ENCODE measurements at places on chromosomes 7 and 10.
A peak's percentile ranks its signal among the peaks of the same experiment; 100 is the strongest.

- H3K27me3 ChIP-seq, result no peaks in the 10 kb centered on the region
- H3K27ac ChIP-seq, result no peak overlapping the region
- no peak for DNase-seq
Observed at GRCh38 chr7:42125321-42125720, 111.7 kb downstream of the GLI3 start.

DNA sequence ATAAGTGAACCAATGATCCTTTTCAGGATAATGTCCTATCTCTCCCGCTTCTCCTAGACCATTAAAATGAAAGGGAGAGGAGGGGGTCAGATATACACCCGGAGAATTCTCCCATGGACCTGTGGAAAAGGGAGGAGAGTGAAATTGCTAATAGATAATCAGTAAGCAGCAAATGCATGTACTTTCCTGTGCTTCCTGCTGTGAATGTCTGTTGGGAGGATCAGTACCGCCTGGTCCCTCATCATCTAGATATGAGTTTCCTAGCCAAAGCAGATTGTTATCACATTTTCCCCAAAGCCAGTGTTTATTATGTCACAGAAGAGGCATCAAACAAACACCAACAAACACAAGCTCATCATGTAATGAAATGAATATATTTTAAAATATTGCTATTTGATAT lies 96.8 kb downstream of the GNAT3 start:
- no peaks in the 10 kb centered on the region for H3K27me3 ChIP-seq
- H3K4me3 ChIP-seq, result no peak overlapping the region
- peaks cover 27% of the 10 kb centered on the region for H3K4me1 ChIP-seq
- H3K36me3 ChIP-seq, result no peaks in the 10 kb centered on the region
- no peak overlapping the region for H3K27ac ChIP-seq

DNA sequence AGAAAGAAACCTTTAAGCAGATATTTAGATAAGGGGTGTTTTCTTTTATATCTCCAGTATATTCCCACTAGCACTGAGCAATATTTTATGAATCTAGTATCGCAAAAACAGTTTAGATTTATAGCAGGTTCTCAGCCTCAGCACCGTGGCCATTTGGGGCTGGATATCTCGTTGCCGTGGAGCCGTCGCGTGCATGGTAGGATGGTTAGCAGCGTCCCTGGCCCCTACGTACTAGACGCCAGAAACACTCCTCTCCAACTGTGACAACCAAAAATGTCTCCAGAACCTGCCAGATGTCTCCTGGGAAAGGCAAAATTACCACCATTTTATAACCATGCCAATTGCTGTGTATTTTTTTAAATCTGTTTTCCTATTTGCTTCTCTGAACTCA lies 172.9 kb downstream of the CACNB2 start:
- H3K36me3 ChIP-seq, result no peaks in the 10 kb centered on the region
- DNase-seq, result no peak
- H3K4me3 ChIP-seq, result no peak overlapping the region
- H3K4me1 ChIP-seq, result peaks cover 7% of the 10 kb centered on the region

- H3K36me3 ChIP-seq, result no peaks in the 10 kb centered on the region
- no peak overlapping the region for H3K4me3 ChIP-seq
- no peaks in the 10 kb centered on the region for H3K27me3 ChIP-seq
- peak; percentile 52 for DNase-seq
- H3K27ac ChIP-seq, result peak overlapping the region; percentile 29
Observed at GRCh38 chr7:137151041-137151689, 192.4 kb downstream of the PTN start.

DNA sequence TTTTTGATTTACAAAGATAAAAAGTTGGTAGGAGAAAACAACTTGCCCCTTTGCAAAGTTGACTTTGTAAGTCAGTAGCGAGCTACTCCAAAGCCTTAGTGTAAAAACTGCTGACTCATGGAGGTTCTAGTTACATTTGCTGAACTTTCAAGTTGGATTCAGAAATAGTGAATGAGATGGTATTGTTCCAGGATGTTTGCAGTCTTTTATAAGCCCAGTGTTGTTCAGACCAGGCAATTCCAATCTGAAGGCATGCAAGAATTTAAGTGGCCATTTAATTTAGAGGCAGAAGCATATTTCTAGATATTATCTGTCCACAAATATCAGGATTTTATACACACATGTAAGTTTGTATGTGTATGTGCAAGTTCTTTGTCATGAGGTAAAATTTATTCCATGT lies 21.6 kb downstream of the TES start:
- H3K36me3 ChIP-seq, result no peaks in the 10 kb centered on the region
- H3K27me3 ChIP-seq, result no peaks in the 10 kb centered on the region
- peak; percentile 67 for DNase-seq
- peak overlapping the region; percentile 70 for H3K27ac ChIP-seq
- no peak overlapping the region for H3K4me3 ChIP-seq
- H3K4me1 ChIP-seq, result peaks cover 65% of the 10 kb centered on the region

- H3K27ac ChIP-seq, result peak overlapping the region; percentile 63
- H3K4me1 ChIP-seq, result peaks cover 32% of the 10 kb centered on the region
- H3K36me3 ChIP-seq, result no peaks in the 10 kb centered on the region
Observed at GRCh38 chr7:134461916-134462315, 3.0 kb upstream of the AKR1B1 start.

GRCh38 chr7:69885431-69885830 lies 287.2 kb downstream of the AUTS2 start:
- no peaks in the 10 kb centered on the region for H3K36me3 ChIP-seq
- H3K27ac ChIP-seq, result no peak overlapping the region
- no peaks in the 10 kb centered on the region for H3K27me3 ChIP-seq
- no peaks in the 10 kb centered on the region for H3K4me1 ChIP-seq
- no peak for DNase-seq

DNA sequence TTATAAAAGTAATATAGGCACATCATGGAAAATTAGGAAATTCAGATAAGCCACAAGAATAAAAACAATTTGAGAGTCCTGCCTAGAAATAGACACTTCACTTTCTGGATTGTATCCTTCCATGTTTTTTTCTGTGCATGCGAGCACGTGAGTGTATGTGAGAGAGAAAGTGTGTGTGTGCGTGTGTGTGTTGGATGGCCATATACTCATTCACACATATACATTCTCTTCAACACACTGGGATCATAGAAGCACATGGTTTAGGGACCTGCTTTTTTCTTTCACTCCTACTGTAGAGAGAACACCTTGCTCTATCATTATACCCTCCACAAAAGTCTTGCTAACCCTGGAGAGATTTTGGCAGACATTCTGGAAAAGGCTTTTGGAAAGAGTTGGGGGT lies 7.5 kb downstream of the FFAR4 start:
- no peak overlapping the region for H3K4me3 ChIP-seq
- H3K27ac ChIP-seq, result no peak overlapping the region
- no peak for DNase-seq

- H3K4me3 ChIP-seq, result no peak overlapping the region
- H3K27me3 ChIP-seq, result no peaks in the 10 kb centered on the region
- H3K36me3 ChIP-seq, result peaks cover 29% of the 10 kb centered on the region
- no peak overlapping the region for H3K27ac ChIP-seq
- DNase-seq, result peak; percentile 58
Observed at GRCh38 chr7:10934292-10934691, 39.4 kb upstream of the PHF14 start.

GRCh38 chr7:132141109-132141508 lies 435.2 kb downstream of the PLXNA4 start:
- peak overlapping the region; percentile 7 for H3K27ac ChIP-seq
- peaks cover 27% of the 10 kb centered on the region for H3K4me1 ChIP-seq
- no peak overlapping the region for H3K4me3 ChIP-seq
- no peaks in the 10 kb centered on the region for H3K27me3 ChIP-seq

GRCh38 chr10:8013006-8013405 lies 41.5 kb upstream of the GATA3 start:
- no peak for DNase-seq
- no peak overlapping the region for H3K4me3 ChIP-seq
- H3K4me1 ChIP-seq, result 0 out of 2 replicates have a peak, but pooled peaks cover 5% of the 10 kb centered on the region
- no peaks in the 10 kb centered on the region for H3K27me3 ChIP-seq
- no peaks in the 10 kb centered on the region for H3K36me3 ChIP-seq

GRCh38 chr7:114639451-114639850 lies 224.8 kb downstream of the FOXP2 start:
- no peaks in the 10 kb centered on the region for H3K4me1 ChIP-seq
- H3K4me3 ChIP-seq, result no peak overlapping the region
- no peak for DNase-seq

DNA sequence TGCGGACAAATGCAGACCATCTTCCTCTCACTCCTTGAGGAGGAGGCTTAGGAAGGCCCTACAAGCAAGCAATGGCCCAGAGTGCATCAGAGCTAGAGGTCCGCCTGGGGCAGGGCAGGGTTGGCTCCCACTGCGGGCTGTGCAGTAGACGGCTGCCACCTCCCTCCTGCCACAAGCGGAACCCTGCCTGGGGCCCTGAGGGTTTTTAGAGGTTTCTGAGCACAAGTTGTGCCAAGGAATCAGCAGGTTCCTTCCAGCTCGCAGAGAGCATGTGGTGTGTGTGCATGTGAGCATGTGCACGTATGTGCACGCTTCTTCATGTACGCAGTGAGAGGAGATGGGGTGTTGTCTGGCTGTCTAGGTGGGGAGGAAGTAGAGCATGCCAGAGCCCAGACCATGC lies 25.9 kb upstream of the SMARCD3 start:
- H3K36me3 ChIP-seq, result no peaks in the 10 kb centered on the region
- no peaks in the 10 kb centered on the region for H3K4me1 ChIP-seq
- no peaks in the 10 kb centered on the region for H3K27me3 ChIP-seq
- H3K27ac ChIP-seq, result no peak overlapping the region

DNA sequence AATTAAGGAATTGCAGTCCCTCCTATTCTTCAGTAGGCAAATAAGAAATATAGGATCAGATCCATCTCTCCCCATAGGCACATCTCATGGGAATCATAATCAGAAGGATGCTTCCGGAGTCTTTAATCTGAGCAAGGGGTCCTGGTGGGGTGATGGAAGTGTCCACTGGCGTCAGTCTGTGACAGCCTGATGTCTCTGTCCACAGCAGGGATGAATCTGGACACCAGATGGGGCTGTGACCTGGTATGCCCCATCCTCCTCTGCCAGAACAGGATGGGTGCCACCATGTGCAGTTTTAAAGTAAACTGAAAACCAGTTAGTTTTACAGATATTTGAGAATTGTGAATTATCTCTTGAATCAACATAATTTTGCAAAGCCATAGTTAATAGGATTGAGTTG lies 148.7 kb downstream of the C1GALT1 start:
- H3K36me3 ChIP-seq, result no peaks in the 10 kb centered on the region
- no peak for DNase-seq
- no peak overlapping the region for H3K4me3 ChIP-seq
- no peak overlapping the region for H3K27ac ChIP-seq

GRCh38 chr10:131050162-131050766 lies 261.3 kb downstream of the TCERG1L start:
- no peak for DNase-seq
- no peak overlapping the region for H3K4me3 ChIP-seq
- H3K36me3 ChIP-seq, result no peaks in the 10 kb centered on the region
- H3K27me3 ChIP-seq, result no peaks in the 10 kb centered on the region

DNA sequence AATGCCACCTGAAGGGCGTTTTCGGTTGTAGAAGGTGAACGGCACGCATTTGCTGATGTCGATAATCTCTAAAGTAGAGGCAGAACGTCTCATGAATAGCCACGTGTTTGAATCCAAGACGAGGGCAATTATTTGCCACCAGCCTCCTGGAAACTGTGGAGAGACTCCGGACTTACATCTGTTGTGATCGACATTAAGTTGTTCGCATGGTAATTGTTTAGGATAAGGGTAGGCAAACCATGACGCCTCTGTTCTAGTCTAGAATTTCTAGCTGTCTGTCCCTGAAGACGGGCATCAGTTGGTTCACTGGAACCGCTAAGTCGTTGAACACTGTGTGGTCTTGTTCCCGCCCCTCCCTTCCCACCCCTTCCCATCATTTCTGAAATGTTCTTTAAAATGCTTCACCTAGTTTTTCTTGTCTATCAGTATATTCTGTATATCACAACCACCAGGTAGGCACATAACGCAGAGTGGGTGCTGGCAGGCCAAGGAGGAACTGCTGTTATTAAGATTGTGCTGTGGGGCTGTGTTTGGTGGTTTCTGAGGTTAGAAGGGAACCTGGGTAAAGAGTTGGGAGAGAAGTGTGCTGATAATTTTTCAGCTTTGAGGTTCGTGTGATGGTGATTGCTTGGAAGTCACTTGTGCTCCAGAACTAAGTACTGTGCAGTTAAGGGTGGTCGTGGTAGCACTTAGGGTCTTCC lies 1.2 kb downstream of the UBE3C start:
- peak overlapping the region; percentile 98 for H3K4me3 ChIP-seq
- no peaks in the 10 kb centered on the region for H3K36me3 ChIP-seq
- peak overlapping the region; percentile 75 for H3K27ac ChIP-seq
- DNase-seq, result peak; percentile 46
- no peaks in the 10 kb centered on the region for H3K27me3 ChIP-seq

DNA sequence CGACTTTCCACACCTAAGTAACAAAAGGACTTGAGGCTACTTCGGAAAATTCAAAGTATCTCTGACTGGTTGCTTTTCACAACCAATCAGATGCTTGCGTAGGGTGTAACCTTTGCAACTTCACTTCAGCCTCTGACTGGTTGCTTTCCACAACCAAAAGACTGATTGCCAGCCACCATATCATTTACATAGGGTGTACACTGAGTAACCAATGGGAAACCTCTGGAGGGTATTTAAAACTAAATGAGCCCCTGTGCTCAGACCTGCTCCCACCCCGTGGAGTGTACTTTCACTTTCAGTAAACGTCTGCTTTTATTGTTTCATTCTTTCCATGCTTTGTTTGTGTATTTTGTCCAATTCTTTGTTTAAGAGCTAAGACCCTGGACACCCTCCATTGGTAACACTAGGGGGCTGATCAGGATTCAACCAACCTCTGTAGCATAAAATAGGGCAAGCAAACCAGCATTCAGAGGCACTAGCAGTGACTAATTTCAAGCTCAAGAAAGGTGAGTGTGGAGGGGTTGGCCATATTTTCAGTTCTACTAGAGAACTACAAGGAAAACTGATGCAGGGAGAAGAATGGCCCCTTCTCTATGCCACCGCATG lies 390.8 kb downstream of the POM121L12 start:
- no peaks in the 10 kb centered on the region for H3K4me1 ChIP-seq
- no peak for DNase-seq
- H3K27me3 ChIP-seq, result no peaks in the 10 kb centered on the region
- H3K36me3 ChIP-seq, result no peaks in the 10 kb centered on the region

DNA sequence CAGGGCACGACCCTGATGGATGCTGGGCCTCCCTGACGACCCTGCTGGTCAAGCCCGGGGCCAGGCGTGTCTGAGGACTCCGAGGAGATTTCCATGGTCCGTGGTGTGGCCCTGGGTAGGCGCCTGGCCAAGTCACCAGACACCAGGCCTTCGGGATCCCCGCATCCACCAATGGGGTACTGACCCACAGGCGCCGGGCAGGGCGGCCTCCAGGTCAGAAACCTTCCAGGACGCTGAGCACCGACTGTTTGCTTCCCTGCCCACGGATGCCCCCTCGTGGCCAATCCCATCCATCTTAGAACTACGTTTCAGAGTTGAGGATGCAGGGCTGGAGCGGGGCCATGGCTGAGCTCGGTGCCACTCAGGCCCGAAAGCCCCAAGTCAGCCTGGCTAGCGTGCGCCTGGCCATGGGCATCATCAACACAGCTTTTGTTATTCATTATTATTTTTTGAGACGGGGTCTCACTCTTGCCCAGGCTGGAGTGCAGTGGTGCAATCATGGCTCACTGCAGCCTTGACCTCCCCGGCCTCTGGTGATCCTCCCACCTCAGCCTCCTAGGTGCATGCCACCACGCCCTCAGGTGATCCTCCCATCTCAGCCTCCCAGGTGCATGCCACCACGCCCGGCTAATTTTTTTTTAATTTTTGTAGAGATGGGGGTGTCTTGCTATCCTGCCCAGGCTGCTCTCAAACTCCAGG lies 7.1 kb upstream of the AMZ1 start:
- H3K36me3 ChIP-seq, result no peaks in the 10 kb centered on the region
- H3K4me1 ChIP-seq, result no peaks in the 10 kb centered on the region
- H3K4me3 ChIP-seq, result no peak overlapping the region

- H3K27me3 ChIP-seq, result no peaks in the 10 kb centered on the region
- no peak overlapping the region for H3K4me3 ChIP-seq
- no peaks in the 10 kb centered on the region for H3K4me1 ChIP-seq
- DNase-seq, result no peak
- no peak overlapping the region for H3K27ac ChIP-seq
Observed at GRCh38 chr7:133412942-133413341, 160.1 kb downstream of the EXOC4 start.
